CD4-positive, alpha-beta T cell treated with Interleukin-1 beta for 1 hour (primary cell): ENCODE measurements at places on chromosomes 13 and 19.

- no peak for DNase-seq
Observed at GRCh38 chr13:106565127-106565775, 2.7 kb downstream of the ARGLU1 start.

- no peak for DNase-seq
Observed at GRCh38 chr19:617551-618246, 15.6 kb downstream of the POLRMT start.

DNA sequence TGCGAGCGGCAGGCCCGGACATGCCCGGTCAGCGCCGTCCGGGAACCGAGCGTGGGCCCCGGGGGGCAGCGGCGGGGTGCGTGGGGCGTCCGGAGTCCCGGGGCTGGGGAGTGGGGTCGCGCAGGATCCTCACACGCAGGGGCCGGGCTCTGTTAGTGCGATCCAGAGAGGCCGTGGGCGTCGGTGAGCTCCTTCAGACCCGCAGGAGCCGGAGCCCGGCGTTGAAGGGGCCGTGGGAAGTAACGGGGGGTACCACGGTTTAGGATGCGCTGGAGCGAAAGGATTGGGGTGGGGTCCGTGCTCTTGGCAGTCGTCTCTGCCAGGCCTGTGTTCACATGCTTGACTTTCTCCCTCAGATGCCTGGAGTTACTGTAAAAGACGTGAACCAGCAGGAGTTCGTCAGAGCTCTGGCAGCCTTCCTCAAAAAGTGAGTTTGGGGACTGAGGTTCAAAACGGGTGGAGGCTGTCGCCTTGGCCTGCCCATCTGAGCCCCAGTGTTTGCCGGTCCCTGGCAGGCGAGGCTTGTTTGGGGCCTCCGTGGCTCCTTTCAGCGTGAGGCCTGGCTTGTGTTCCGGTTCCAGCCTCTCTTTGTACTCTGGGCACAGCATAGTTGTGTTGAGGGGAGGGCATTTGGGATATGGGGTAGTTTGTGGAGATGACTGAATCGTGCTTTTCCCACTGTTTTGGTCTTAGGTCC, 512 bp downstream of the RPS19 start:
- no peak for DNase-seq

- DNase-seq: no peak
Observed at GRCh38 chr13:112641456-112642089, 48.3 kb upstream of the ATP11A start.

- no peak for DNase-seq
Observed at GRCh38 chr13:58680115-58680514, 1048.6 kb downstream of the PCDH17 start.

DNA sequence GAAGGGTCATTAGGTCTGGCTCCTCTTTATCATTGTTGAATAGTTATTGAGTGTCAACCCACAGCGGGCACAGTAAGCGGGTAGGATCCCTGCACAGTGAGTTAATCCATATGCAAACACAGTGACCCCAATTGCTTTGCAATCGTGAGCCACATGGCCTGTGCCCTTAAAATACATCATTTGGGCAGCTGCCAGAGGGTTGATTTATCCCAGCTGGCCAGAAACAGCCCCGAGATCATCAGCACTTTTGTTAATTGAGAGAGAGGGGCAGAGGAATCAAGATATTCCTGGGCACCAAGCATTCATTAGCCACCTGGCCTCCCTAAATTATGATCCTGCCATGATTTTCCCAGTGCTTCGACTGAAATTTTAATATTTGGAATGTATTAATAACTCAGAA, 9.8 kb upstream of the CNMD start:
- DNase-seq: no peak

DNA sequence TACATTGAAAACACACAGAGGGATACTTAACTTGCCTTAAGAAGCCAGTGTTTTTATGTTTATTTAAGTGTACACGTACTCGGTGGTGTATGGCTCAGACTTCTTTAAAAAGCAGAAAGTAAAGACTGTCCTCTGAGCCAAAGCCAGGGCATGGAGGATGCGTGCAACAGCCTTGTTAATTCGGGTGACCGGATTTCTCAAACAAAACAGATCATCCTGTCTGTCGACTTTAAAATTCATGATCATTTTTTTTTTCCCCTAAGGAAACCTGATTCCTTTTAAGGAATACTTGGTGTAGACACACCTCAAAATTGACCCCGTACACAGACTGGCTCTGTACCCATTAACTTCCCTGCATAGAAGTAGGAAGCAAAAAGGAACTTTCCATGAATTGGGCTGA, 124.7 kb upstream of the RNF113B start:
- DNase-seq: no peak

- no peak for DNase-seq
Observed at GRCh38 chr13:27663947-27664346, 42.3 kb downstream of the POLR1D start.

DNA sequence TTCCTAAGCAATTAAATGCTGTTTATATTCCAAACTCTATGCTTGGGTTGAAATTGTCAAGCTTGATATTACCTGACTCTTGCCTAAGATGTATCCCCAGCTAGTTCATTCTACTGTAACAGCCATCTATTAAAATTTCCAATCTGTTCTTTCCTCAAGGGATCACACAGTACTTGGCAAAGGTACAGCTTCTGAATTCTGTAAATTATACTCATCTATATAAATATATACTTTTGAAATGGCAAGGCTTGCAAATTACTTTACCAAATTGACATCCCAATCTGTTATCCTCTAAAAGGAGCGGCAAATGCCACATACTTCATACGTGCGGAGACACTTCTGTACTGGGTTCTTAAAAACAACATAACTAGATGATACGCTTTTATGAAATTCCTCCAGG, 330.2 kb downstream of the DNAJC15 start:
- no peak for DNase-seq

DNA sequence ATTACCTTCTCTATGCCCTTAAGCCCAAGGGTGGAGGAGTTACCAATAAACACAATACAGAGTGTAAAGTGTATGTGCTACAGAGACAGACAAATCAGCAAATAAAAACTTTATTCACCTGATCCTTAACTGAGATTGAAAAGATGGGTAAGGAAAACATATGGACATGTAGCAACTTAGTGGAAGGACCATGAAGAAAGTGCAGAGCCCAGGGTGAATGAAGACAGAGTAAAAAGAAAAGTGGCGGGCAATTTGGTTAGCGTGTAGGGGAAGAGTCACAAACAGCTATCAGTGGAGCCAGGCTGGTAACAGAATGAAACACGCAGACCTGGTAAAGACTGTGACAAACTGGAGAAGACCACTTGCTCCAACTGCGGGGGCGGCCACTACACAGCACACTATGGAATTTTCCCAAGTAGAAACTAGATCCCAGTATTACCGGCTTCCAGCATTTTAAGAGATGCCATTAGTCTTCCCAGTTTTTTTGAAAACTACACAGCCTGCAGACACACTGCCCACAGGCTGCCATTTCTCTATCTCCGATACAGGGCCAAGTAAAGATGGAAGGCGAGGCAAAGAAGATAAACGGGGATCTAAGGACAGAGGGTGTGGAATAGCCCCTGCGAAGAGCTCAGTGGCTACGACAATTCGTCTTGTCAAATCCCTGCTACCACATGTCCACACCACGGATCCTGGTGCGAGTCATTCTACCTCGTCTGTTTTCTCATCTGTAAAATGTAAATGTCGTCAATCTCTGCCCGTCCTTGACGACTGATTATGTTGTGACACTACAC, 1.2 kb downstream of the UQCRFS1 start:
- DNase-seq: no peak

DNA sequence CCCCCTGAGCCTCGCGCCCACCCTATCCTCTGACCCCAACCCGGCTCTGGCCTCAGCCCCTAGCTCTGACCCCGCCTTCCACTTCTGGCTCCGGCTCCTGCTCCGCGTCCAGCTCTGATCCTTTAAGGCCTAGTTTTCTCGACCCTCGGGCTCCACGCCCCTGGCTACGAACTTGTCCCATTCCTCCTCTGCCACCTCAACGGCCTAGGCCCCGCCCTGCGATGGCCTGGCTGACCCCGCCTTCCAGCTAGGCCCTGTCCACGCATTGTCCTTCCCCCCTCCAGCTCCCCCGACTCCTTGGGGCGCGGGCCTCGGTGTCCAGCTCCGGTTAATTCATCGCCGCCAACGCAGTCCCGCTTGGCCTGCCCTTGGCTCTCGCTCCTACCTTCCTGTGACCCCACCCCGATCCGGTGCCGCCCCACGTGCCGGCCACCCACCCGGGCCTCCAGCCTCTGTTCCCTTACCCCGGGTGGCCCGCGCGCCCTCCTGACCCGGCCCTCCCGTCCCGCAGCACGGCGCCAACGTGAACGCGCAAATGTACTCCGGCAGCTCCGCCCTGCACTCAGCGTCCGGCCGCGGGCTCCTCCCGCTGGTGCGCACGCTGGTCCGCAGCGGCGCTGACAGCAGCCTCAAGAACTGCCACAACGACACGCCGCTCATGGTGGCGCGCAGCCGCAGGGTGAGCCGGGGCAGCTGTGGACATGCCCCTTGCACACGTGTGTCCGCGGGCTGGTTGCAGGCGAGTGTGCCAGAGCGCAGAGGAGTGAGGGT, 9.4 kb downstream of the BCL3 start:
- no peak for DNase-seq

GRCh38 chr19:4018775-4019504, 11.4 kb downstream of the PIAS4 start:
- no peak for DNase-seq
